ENCODE measurements at places on chromosomes 1 and 21. TPM values are rescaled to one million over a fixed set of nuclear protein-coding genes. Genes with fewer than 3 reads are reported as not detected.
A peak's percentile ranks its signal among the peaks of the same experiment; 100 is the strongest.

GRCh38 chr1:171841931-171842761 lies 848 bp downstream of the DNM3 start:
- peak overlapping the region; percentile 88 for H3K4me3 ChIP-seq
- peak overlapping the region; percentile 71 for H3K27ac ChIP-seq
- no peaks in the 10 kb centered on the region for H3K36me3 ChIP-seq
- no peaks in the 10 kb centered on the region for H3K27me3 ChIP-seq
- no peaks in the 10 kb centered on the region for H3K4me1 ChIP-seq
- no peak for DNase-seq

ERICH3 gene
- total RNA-seq: 0.20 TPM

DNA sequence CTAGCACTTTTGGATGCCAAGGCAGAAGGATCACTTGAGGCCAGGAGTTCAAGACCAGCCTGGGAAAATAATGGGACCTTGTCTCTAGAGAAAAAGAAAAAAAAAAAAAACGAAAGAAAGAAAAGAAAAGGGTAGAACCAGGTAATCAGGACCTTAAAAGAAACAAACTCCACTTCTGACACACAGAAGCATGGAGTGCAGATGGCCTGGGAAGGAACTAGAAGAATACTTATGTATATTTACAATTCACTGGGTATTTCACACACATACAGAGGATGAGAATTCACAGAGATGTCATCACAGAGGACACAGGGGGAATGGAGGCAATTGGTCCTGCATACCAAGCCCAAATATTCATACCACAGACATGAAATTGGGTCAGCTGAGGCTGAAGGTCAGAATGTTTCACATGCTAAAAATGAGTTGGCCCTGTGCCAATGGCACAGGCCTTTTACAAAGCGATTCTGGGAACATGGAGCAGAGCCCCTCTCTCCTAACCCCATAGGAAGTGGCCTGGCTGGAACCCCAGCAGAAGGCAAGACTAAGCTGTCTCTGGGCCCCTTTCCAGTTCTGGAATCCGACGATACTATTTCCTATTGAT lies 4.4 kb downstream of the B4GALT3 start:
- peaks cover 77% of the 10 kb centered on the region for H3K36me3 ChIP-seq
- DNase-seq: peak; percentile 61
- H3K4me3 ChIP-seq: no peak overlapping the region
- H3K27ac ChIP-seq: no peak overlapping the region
- H3K4me1 ChIP-seq: no peaks in the 10 kb centered on the region

GRCh38 chr1:187241971-187242370 lies 413.2 kb downstream of the PLA2G4A start:
- H3K36me3 ChIP-seq: no peaks in the 10 kb centered on the region
- H3K27me3 ChIP-seq: no peaks in the 10 kb centered on the region
- H3K27ac ChIP-seq: no peak overlapping the region
- no peak overlapping the region for H3K4me3 ChIP-seq
- H3K4me1 ChIP-seq: no peaks in the 10 kb centered on the region

GRCh38 chr1:29397256-29397590 lies 160.9 kb downstream of the PTPRU start:
- no peak overlapping the region for H3K27ac ChIP-seq
- no peaks in the 10 kb centered on the region for H3K4me1 ChIP-seq
- no peak for DNase-seq
- no peak overlapping the region for H3K4me3 ChIP-seq
- no peaks in the 10 kb centered on the region for H3K27me3 ChIP-seq

DNA sequence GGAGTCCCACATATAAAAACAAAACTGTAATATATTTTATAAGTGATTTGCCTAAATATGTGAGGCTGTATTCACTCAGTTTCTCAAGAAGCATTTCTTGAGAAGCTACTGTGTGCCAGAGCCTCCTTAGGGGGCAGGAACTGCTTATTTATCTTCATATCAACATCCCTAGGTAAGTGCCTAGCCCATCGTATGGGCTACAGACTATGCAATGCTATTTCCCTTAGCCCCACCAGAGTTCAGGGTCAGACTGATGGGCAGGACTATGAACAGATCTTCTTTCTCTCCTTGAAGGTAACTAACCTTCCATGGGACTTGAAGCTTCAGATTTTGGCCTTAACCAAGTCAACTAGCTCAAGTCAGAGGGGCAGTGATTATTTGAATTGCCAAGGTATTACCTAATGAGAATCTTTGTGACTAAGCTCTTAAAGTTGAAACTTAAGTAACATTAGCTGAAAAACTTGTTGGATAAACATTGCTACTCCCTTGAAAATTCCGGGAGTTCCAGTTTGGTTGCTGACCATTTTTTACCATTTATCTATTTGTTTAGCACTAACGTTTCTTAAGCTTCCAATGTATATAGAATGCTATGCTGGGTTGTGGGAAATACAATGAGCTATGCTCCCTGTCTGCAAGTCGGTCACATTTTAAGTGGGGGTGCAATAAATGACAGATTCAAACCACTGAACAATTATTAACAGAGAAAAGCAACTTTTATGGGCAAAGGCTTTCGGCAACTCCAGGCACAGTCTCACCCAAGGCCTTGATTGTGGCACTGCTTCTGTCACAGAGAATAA lies 85.2 kb downstream of the GPR88 start:
- no peak overlapping the region for H3K4me3 ChIP-seq
- H3K36me3 ChIP-seq: no peaks in the 10 kb centered on the region
- H3K27me3 ChIP-seq: no peaks in the 10 kb centered on the region
- no peak overlapping the region for H3K27ac ChIP-seq

DNA sequence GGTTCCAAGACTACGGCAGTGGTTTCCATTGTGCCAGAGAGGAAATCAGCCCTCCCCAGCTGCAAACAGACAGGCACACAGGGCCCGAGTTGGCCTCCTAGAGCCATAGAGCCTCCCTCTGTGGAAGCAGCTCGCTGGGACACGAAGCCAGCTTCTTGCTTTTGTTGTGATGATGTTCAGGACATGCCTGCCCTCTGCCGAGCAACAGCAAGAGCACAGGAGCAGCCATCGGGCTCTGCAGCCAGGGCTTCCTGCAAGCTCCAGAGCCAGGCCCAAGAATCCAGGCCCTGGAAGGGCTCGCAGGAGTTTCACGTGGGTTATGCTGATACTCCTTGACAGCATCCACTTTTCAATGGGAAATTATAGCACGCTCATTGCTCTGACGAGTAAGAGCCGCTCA lies 18.5 kb downstream of the NPHP4 start:
- no peaks in the 10 kb centered on the region for H3K27me3 ChIP-seq
- H3K36me3 ChIP-seq: peaks cover 56% of the 10 kb centered on the region
- no peak overlapping the region for H3K4me3 ChIP-seq
- no peak for DNase-seq

DNA sequence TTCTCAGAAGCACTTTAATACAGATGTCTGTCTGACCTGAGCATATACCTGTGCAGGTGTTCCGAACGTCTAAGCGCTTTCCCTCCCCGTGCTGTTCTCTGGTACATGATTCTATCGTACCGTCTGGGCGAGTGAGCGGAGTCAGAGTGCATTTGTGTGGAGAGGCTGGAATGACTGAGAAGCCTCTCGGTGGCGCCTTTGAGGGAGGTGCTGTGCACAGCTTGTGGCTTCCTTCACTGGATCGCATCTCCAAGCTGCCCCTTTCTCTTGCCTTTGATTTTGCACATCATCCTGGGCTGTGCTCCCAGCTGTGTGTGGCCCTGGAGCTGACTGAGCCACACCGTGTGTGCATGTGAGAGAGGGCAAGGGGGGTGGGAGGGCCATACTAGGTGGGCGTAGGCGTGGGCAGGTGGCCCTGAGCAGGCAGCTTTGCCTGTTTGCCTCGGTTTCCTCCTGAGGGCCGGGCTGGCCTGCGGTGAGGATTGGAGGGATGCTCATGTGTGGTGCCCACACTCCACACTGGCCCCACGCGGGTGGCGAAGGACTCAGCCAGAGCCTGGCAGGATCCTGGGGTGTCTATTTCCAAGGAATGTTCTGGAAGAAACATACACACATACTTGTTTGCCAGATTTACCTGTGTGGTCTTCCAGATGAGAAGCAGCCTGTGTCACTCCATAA lies 105.3 kb downstream of the ADARB1 start:
- no peaks in the 10 kb centered on the region for H3K36me3 ChIP-seq
- H3K4me1 ChIP-seq: no peaks in the 10 kb centered on the region
- no peak overlapping the region for H3K27ac ChIP-seq

DNA sequence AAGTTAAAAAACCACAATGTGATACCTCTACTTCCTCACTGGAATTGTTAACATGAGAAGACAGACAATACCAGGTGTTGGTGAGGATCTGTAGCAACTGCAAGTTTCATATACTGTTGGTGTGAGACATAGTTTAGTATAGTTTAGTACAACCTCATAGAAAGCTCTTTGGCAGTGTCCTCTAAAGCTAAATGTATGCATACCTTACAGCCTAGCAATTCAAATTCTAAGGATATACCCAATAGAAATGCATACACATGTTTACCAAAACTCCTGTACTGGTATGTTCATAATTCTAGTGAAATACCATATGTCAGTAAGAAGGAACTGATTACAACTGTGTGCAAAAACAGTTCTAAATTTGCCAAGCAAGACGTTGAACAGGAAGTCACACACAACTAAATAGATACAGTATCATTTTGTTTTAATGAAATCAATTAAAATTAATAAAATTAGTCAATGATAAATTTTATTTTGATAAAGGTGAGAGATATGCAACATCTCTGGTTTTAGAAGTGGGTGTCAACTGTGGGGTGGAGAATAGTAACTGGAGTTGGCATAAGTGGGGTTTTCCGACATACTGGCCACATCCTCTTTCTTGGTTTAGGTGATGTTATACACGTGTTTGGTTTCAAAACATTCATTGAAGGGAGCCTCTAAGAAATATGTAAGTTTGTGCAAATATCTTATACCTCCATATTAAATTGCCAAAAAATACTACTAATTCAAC lies 450.7 kb downstream of the PTPRC start:
- H3K36me3 ChIP-seq: no peaks in the 10 kb centered on the region
- H3K27me3 ChIP-seq: no peaks in the 10 kb centered on the region
- H3K27ac ChIP-seq: no peak overlapping the region
- no peaks in the 10 kb centered on the region for H3K4me1 ChIP-seq

DNA sequence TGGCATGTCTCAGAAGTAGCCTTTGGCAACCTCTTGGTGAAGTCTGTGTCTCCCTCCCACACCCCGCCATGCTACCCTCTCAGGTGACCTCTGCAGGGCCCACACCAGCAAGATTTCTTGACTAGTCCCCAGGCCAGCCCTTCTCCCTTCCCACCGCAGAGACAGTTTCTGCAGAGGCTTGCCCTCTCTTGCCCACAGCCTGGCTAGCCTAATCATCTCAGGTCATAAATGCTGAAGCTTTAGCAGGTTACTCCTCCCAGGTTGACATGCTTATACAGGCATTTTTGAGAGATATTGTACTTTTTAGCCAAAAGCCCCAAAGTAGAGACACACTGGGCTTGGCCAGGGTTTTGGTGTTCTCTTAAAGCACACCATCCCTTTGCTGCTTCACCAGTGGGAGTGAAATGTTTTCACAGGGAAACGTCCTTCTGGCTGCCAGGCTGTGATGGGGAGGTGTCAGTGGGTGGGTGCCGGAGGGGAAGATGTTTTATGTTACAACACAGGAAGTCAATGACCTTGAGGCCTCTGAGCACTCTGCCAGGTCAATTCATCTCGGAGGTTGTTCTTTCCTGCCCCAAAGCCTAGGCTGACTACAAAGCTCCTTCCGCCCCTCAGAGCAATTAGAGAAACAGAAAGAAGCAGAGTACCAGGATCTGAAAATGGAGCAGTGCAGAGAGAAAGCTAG lies 58.5 kb downstream of the STYXL2 start:
- no peaks in the 10 kb centered on the region for H3K4me1 ChIP-seq
- DNase-seq: no peak
- H3K27ac ChIP-seq: no peak overlapping the region
- no peaks in the 10 kb centered on the region for H3K36me3 ChIP-seq

GRCh38 chr1:163094589-163094988 lies 25.4 kb downstream of the RGS4 start:
- H3K4me1 ChIP-seq: no peaks in the 10 kb centered on the region
- no peaks in the 10 kb centered on the region for H3K36me3 ChIP-seq
- H3K27me3 ChIP-seq: no peaks in the 10 kb centered on the region
- no peak for DNase-seq

All from tibial nerve (tissue), 4 donors.